ENCODE measurements at places on chromosomes 11 and 22.
A peak's percentile ranks its signal among the peaks of the same experiment; 100 is the strongest.

DNA sequence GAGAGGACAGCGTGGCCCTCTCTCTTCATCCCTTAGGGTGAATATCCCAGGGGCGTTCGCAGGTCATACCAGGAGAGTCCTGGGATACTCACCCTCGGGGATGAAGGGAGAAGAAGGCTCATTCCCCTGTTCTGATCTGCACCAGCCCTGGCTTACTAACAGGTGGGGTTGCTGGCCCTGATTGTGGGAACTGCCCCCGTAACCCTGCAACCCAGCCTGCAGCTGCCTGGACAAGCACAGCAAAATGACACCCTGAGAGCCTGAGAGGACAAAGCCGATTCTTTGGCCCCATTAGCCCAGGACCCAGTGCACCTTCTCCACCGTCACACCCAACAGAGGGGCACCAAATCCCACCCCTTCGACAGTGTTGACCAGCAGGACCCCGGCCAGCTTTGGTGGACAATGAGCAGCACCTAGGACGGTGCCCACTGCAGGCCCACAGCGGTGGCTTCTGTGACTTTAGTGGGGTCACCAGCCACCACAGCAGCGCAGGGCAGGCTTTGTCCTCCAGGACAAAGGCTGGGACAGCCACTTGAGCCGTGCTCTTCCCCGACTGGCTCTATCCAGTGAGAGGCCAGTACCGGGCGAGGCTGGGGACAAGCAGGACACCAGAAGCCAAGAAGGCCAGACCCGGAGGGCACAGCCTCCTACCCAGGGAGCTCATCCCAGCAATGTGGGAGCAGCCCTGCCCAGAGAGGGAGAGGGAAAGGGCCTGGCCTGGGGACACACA, 98.5 kb upstream of the RTL6 start:
- DNase-seq, result no peak
- H3K4me1 ChIP-seq, result peaks cover 5% of the 10 kb centered on the region

GRCh38 chr11:44564670-44565210, 723 bp upstream of the CD82 start:
- H3K4me3 ChIP-seq, result peak overlapping the region; percentile 80
- H3K27me3 ChIP-seq, result no peaks in the 10 kb centered on the region
- H3K27ac ChIP-seq, result peak overlapping the region; percentile 97
- DNase-seq, result no peak

DNA sequence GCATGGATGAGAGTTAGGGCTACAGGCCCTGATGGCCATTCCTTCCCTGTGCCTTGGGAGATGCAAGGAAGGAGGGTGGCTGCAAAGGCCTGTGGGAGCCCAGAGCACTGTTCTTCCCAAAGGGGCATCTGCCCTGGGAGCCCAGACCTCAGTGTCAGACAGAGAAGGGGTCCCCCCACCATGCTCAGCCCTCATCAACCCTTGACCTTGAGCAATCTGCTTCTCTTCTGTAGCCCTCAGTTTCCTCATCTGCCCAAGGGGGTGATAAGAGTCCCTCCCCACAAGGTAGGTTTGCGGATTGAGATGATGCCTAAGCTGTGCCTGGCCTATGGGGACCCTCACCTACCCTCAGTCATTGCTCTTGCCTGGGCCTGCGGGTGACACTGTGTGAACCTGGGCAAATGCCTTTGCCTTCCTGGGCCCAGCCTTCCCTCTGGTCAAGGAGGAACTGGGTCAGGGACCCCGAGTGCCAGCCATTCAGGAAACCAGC, 47.5 kb downstream of the IGLL5 start:
- no peak overlapping the region for H3K27ac ChIP-seq
- no peaks in the 10 kb centered on the region for H3K36me3 ChIP-seq
- H3K4me3 ChIP-seq, result no peak overlapping the region
- no peaks in the 10 kb centered on the region for H3K4me1 ChIP-seq
- DNase-seq, result no peak
- no peaks in the 10 kb centered on the region for H3K27me3 ChIP-seq

GRCh38 chr22:17897426-17897825, 123.2 kb upstream of the BID start:
- peaks cover 72% of the 10 kb centered on the region for H3K36me3 ChIP-seq
- H3K27me3 ChIP-seq, result no peaks in the 10 kb centered on the region
- no peaks in the 10 kb centered on the region for H3K4me1 ChIP-seq

DNA sequence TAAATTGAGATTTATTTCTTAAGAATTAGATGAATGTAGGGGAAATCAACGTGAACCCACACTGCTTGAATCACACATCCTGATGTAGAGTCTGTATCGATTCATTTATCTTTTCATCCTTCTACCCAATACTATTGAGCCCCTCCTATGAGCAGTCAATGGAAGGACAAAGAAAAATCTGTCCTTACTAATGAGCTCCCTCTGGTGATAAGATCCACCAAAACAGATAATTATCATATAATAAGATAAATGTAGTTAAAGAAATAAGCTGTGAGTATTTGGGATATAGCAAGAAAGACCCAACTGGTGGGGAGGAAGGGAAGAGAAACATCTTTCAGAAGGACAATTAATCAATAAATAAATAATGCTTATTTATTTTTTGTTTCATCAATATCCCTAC, 385.1 kb upstream of the CCDC90B start:
- no peaks in the 10 kb centered on the region for H3K4me1 ChIP-seq
- DNase-seq, result no peak
- no peaks in the 10 kb centered on the region for H3K27me3 ChIP-seq
- no peak overlapping the region for H3K4me3 ChIP-seq
- no peak overlapping the region for H3K27ac ChIP-seq

DNA sequence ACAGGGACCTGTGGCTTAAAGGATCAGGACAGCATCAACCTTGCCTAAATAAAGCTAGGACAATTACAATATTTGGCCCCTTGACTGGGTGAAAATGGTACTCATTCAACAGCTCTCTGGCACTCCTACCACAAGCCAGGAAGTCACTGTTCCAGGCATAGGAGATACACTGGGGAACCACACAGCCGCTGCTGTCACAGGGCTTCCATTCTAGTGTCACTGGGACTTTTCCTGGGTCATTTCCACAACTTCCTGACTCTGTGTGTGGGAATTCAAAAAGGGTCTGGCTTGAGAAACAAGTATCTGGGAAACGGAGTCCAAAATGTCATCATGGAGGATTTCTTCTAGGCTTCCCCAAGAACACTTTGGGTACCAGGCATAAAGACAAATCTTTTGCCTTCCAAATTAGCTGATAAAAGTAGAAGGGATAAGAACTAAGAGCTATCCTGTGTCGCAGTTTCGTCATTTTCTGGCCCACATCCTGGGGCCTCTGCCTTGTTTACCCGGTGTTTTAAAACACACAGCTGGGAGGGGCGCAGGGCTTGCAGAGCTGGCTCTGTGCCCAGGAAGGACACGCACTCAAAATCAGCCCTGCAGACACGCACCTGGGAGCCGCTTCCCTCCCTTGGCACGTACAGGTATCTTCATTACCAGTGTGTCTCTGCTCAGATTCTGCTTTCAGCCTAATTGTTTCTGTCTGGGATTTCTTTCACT, 38.0 kb downstream of the TMEM45B start:
- H3K4me3 ChIP-seq, result no peak overlapping the region
- peak overlapping the region; percentile 54 for H3K27ac ChIP-seq
- no peak for DNase-seq
- peaks cover 6% of the 10 kb centered on the region for H3K36me3 ChIP-seq
- no peaks in the 10 kb centered on the region for H3K27me3 ChIP-seq

DNA sequence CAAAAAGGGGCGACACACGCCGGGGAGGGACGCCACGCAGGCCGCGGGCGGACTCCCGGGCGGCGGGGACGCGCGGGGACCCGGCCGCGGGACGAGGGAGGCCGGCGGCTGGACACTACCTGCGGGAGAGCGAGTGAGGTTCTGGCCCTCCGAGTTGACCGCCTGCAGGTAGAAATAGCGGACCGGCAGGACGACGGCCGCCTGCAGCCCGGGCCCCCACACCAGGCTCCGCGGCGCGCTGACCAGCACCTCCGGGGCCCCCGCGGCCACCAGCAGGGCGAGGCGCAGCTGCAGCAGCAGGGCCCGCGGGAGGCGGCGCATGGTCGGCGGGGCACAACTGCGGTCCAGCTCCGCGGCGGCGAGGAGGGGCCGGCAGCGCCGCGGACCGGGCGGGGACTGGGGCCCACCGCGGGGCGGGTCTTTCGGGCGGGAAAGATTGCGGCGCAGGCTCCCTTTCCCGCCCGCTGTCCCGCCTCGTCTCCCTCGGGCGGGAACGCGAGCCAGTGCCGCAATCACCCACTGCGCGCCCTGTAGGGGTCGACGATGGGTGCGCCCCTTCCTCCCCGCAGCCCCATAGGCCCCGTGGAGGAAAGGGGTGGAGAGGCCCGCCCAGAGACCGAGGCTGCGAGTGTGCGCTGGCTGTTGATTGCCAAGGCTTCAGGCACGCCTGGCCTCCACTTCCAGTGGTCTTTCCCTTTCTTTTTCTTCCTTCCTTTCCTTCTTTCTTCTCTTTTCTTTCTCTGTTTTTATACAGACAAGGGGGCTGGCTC, at the start of gene POGLUT3:
TSS of gene POGLUT3 (minus strand) at position 339 of the 770 bp plus-strand sequence. CDS start at position 321, 18 bp downstream.
- H3K36me3 ChIP-seq, result no peaks in the 10 kb centered on the region
- H3K4me1 ChIP-seq, result peaks cover 15% of the 10 kb centered on the region
- peak within 1 kb of the TSS; percentile 59 for H3K4me3 ChIP-seq
- peak; percentile 44 for DNase-seq
- H3K27ac ChIP-seq, result peak within 1 kb of the TSS; percentile 96
- no peaks in the 10 kb centered on the region for H3K27me3 ChIP-seq

DNA sequence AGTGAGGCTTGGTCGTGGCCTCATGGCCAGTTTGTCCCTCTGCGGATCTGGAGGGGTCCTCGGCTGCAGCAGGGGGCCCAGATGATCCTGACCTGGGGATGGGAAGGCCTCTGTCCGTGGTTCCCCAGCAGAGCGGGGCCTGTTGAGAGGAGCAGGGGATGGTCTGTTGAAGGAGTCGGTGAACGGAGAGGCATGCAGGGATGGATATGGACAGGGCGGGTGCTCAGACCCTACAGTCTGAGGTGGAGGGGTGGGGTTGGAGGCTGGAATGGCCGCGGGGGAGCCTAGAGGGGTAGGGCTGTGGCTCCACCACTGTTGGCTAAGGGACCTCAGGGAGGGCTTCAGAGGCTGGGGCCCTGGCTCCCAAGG, 33.8 kb downstream of the RTN4R start:
- peaks cover 27% of the 10 kb centered on the region for H3K4me1 ChIP-seq
- no peaks in the 10 kb centered on the region for H3K27me3 ChIP-seq

DNA sequence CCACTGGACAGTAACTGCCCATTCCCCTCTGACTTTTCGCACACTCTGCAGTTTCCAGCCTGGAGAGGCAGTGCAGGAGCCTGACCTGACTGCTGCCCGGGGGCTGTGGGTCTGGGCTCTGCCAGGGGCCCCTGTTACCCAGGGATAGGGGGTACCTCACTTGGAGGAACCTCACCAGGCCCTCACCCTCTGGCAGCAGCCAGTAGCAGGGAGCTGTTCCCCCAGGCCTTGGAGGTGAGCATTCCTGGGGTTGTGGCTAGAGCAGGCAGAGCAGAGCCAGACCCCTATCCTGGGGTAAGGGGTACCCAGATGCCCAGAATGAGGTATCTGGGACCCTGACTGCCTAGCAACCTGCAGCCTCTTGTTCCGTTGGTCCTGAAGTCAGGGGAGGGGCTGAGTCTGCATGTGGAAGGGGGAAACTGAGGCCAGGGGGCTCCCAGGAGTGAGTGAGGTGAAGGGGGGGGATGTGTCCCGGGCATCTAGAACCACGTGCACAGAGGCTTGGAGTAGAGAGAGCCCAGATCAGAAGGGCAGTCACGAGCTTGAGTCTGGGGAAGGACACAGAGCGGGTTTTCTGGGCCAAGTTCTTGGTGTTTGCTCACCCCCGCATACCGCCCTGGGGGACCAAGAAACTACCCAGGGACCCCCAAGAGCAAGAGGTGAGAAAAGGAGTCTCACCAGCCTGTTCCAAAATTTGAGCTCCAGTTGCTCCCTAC, 43.9 kb upstream of the ACCSL start:
- H3K36me3 ChIP-seq, result no peaks in the 10 kb centered on the region
- no peak overlapping the region for H3K4me3 ChIP-seq
- no peaks in the 10 kb centered on the region for H3K27me3 ChIP-seq
- no peak overlapping the region for H3K27ac ChIP-seq
- H3K4me1 ChIP-seq, result no peaks in the 10 kb centered on the region

DNA sequence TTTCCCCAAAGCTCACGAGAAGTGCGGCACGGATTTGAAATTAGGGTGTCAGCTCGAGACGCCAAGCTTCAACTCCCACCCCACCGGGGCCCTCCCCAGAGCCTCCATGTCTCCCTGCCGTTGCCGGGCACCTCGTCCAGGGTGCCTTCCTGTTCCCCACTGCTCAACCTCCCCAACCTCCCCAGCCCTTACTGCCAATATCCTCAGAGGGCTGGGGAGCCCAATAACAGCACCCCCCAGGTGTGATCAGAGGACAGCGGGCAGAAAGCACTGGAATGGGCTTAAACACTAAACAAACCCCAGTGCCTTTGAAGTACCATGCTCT, 1336.4 kb downstream of the TBC1D22A start:
- DNase-seq, result no peak
- no peak overlapping the region for H3K27ac ChIP-seq
- H3K36me3 ChIP-seq, result no peaks in the 10 kb centered on the region

DNA sequence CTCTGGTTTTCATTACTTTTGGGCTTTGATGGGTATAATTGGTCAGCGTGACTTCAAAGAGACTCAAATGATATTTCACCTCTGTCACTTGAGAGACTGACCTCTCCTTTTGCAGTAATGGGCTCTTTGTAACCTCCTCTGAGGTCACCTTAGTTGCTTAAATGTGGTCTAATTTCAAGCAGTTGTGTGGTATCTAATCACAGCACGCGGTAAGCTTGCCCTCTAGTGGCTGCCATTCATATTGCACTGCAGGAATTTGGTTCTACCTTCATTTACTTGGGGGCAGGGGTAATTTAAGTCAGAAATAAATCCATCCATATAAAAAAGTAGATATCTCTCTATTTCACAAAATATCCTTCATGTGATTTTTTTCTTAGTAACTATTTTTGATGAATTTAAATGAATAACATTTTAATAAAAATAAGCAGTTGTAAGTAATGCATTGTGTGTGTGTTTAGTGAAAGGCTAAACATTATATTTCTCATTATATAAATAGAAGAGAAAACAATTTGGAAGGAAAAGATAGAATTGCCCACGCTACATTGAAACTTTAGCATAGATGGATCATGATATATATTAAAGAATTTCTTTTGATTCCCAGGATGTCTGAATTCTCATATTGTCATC, 55.0 kb upstream of the ANO3 start:
- H3K4me1 ChIP-seq, result no peaks in the 10 kb centered on the region
- H3K27ac ChIP-seq, result no peak overlapping the region
- H3K36me3 ChIP-seq, result no peaks in the 10 kb centered on the region
- H3K4me3 ChIP-seq, result no peak overlapping the region
- no peak for DNase-seq
- no peaks in the 10 kb centered on the region for H3K27me3 ChIP-seq

- H3K27me3 ChIP-seq, result peaks cover 21% of the 10 kb centered on the region
- H3K27ac ChIP-seq, result peak overlapping the region; percentile 86
- peak overlapping the region; percentile 64 for H3K4me3 ChIP-seq
- no peaks in the 10 kb centered on the region for H3K36me3 ChIP-seq
Observed at GRCh38 chr11:2269601-2270321, 627 bp downstream of the ASCL2 start.

- no peaks in the 10 kb centered on the region for H3K27me3 ChIP-seq
- no peaks in the 10 kb centered on the region for H3K36me3 ChIP-seq
- no peak for DNase-seq
- H3K27ac ChIP-seq, result no peak overlapping the region
Observed at GRCh38 chr22:30116362-30117117, 36.3 kb downstream of the HORMAD2 start.

GRCh38 chr11:69700278-69701140, 3.3 kb downstream of the FGF19 start:
- H3K4me3 ChIP-seq, result no peak overlapping the region
- DNase-seq, result peak; percentile 72
- peaks cover 33% of the 10 kb centered on the region for H3K27me3 ChIP-seq
- no peak overlapping the region for H3K27ac ChIP-seq
